ENCODE measurements at places on chromosomes 4 and X.

DNA sequence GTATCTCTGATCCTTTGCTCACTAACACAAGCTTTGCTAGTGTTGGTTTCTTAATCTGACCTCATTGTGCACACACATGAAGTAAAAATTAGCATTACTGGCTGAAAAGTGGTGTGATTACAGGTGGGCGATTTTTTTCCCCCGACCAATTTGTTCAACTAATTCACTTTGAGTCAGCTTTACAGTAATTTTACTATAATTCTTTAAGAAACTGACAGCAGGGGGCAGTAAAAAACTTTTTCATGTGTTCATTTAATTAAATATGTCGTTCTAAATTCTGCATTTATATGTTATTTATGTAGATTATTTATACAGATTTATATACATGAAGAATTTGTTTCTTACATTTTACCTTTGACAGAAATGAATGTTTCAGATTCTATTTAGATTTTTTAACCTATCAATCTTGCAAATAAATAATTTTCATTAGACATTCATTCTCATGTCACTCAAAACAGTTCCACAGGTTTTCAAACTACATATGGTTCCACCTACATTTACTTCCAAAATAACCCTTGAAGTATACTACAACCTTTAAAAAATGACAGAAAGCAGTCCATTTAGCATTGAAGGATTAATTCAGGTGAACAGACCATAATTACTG, 17.5 kb downstream of the PALLD start:
- peak; percentile 41 for DNase-seq

- no peak for DNase-seq
Measured at GRCh38 chr4:101806914-101807313, 16.4 kb downstream of the BANK1 start.

GRCh38 chr4:152981278-152981677, 45.2 kb downstream of the FHDC1 start:
- no peak for DNase-seq

DNA sequence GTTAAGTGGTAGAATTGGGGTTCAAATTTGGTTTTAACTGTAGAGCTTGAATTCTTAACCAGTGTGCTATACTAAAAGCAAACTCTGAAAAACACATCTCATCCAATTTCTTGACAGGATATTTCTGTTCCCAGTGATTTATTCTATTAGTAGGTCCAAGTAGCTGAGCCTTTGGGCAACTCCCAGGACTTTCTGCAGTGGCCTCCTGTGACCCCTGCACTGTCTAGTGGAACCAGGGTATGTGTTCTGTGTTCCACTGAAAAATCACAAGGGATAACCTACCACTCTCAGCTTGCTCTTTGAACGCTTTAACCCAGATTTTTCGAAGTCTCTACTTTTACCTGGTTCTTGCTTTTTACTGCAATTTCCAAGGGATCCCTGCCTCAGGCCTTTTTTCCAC, 58.0 kb upstream of the SCOC start:
- DNase-seq = no peak

GRCh38 chr4:37066159-37066558, 178.4 kb upstream of the NWD2 start:
- no peak for DNase-seq

- DNase-seq = peak; percentile 15
Measured at GRCh38 chrX:100409610-100410590, at the start of gene PCDH19. Gene PCDH19 (minus strand): TSS chrX:100410273. CDS start chrX:100408597, 1,676 bp downstream.

DNA sequence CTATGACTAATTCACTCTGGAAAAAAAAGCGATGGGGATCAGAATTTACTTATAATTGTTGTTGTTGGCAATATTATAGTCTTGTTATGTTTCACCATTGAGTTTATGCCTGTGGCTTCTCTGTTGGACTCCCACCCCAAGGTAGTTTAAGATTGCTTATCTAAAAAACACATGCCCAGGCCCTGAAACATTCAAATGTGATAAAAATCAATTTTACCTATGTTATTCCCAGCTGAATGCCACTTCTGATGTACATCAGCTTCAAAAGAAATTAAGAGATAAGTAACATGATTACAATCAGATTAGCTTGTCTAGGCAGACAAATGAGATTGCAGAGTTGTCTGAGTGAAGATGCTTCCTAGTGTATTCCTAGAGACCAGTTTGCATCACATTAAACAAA, 484.7 kb downstream of the PCDH7 start:
- no peak for DNase-seq

DNA sequence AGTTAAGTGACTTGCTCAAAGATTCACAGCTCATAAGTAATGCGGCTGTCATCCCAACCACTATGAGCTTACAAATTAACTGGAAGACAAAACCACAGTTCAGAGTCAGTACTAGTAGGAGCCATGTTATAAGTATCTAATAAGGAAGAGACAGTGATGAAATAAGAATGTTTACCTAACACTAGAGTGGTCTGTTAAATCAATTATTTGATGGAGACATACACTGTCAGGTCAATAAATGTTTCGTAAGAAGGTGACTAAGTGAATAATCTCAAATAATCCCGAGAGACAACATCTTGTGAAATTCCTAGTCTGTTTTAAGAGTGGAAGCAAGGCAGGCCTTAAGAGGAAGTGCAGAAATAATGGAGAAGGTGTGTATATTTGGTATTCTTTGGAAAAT, 25.8 kb upstream of the AMELX start:
- DNase-seq = no peak

DNA sequence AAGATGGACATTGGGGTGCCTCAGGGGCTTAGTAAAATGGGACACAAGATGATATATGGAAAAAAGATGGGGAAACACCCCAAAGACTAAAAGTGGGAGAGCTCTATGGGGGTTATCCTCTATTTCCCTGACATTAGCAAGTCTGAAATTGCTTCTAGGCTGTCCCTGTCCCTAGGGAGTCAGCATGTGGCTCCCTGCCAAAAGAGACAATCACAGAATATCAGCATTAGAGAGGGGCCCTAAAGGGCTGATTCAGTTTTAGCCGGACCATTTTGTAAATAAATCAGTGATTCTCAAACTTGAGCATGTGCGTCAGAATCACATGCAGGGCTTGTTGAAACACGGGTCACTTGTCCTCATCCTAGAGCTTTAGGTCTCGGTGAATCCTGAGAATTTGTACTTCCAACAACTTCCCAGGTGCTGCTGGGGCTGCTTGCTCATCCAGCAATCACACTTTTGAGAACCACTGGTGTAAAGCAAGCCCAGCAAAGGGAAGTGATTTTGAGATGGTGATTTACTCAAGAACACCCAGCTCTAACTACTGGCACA, 165.3 kb upstream of the DGKK start:
- no peak for DNase-seq

All from thymus (tissue), 14 donors.